ENCODE measurements at places on chromosomes 6 and 20.

GRCh38 chr20:60055740-60056139 lies 97.5 kb downstream of the CDH26 start:
- no peak for DNase-seq

DNA sequence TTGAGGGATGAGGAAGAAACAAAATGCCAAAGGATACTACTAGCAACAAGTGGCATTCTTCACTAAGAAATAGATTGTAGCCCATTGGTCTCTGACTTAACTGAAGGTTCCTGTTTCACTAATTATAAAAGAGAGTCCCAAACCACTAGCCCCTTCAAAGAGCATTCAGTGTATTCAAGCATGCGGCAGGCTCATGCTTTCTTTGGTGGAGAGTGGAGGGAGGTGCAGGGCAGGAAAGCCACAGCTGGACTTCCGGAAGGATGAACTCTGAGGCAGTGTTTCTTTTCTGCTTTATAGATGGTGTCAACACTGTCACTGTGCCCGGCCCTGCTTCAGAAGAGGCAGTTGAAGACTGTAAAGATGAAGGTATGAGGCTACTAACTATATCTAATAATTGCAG lies 636.1 kb downstream of the KIF16B start:
- DNase-seq: no peak

- no peak for DNase-seq
These were observed 140.2 kb upstream of the CARMIL1 start for GRCh38 chr6:25138934-25139415.

GRCh38 chr6:127366282-127367022 lies 23.0 kb upstream of the ECHDC1 start:
- no peak for DNase-seq

GRCh38 chr6:116461932-116462885 lies 1.0 kb downstream of the CALHM6 start:
- DNase-seq: peak; percentile 59

DNA sequence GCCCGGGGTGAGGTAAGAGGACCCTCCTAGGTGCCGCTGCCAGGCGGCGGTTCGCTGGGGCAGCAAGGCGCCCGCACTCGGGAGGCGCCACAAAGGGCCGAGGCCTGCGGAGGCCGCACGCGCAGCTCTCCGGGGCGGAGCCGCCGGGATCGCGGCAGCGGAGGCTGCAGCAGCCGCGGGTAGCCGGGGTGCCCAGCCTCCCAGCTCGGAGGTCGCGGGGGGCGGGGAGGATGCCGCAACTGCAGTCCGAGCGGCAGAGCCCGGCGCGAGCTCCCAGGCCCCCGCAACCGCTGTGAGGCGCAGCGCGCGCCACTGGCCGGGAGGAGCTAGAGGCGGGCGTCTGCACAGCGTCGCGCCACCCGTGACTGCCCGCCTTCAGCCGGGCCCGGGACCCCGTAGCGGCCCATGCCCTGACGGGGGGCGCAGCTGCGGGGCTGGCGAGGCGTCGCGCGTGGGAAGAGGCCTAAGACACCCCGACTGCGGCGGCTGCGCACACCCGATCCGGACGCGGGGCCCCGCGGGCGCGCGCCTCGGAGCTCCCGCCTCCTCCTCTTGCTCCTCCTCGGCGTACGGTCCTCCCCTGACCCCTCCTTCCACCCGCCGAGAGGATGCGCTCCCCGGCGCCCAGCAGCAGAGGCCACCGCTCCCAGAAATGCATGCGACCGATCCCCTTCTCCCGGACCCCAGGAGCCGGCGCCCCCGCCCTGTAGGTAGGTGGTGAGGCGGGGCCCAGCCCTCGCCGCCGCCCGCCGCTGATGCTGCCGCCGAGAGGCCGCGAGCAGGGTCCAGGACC lies at the start of gene NCOA7:
Gene NCOA7, plus strand, starts transcription at position 603 of the 793 bp plus-strand sequence. CDS start 24,395 bp downstream, outside the sequence.
- peak; percentile 73 for DNase-seq

- DNase-seq: no peak
These were observed 140.3 kb upstream of the STMND1 start for GRCh38 chr6:16961577-16961976.

- DNase-seq: no peak
These were observed 152.3 kb upstream of the CDH4 start for GRCh38 chr20:61099806-61100205.

- DNase-seq: no peak
These were observed 65.8 kb upstream of the CD93 start for GRCh38 chr20:23151885-23152284.

DNA sequence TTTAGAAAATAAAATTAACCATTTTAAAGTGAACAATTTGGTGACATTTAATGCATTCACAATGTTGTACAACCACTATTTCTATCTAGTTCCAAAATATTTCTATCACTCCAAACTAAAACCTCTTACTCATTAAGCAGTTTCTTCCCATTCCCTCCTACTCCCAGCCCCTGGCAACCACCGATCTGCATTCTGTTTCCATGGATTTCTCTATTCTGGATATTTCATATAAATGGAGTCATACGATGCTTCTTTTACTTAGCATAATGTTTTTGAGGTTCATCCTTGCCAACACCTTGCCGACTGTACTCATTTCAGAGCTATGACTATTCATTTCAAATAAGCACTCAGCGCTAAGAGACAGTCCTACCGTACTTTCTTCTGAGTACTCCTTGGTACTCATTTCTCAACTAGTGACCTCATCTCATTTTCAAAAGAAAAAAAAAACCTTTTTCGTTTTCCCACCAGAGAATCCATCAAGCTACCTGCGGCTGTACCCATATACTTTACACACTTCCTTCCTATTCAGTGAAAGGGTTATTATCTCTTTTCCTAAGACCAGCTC lies 259.2 kb downstream of the UTRN start:
- no peak for DNase-seq

GRCh38 chr20:44221368-44221954 lies 10.9 kb upstream of the OSER1 start:
- DNase-seq: no peak

DNA sequence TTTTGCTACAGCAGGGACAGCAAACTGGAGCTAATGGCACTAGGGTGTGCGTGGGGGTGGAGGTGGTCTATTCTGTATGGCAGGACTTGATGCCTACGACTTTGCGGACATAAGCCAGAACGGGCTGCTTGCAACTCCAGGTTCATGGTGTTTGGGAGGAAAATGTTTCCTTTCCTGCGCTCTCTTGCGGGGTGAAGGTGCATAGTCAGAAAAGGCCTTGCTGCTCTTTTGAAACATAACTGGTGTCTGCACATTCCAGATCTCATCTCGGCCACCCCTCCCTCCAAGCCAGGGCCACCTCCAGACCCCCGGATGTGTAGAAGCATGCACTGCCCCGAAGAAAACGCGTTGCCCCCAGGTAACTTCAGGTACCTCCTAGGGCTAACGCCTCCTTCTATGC lies 8.1 kb downstream of the FOXA2 start:
- DNase-seq: no peak

GRCh38 chr20:54633374-54634355 lies 158.3 kb downstream of the DOK5 start:
- no peak for DNase-seq

DNA sequence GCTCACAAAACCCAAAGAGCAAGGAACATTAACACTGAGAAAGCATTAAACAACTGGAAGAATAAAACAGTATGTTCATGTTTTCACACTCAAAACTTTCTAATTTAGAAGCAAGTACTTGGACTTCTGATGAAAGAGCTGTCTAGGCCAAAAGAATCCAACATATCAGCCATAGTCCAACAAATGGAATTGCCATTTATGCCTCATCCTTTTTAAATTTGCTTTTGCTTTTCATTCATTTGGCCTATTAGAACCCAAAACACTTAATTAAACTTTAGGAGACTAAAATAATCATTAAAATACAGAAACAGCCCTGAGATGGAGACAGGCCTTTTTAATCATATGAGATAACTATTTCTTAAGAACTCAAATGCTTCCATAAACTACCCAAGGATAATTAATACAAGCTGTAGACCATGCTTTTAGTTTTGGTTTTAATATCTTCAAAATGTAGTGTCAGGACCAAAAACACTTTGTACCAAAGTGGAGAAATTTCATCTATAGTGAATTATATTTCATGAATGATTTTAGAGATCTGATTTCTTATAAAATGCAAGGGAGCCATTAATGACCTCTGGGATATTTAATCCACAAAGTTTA lies 166.5 kb downstream of the KIF6 start:
- DNase-seq: no peak

DNA sequence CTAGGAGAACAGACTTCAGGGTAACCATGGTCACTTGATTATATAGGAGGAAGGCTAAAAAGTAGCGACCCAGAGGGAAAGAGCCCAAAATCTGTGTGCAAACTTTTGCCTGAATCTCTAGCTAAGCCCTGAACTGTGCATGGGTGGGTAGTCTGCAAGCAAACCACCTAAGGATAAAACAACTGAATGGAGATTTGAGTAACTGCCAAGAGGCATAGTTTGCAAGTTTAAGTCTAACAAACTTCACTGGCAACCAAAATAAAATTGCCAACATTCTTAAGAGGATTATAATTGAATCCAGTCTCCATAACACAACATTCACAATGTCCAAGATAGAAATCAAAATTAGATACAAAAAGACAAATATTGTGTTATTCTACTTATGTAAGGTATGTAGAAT lies 192.0 kb upstream of the PLN start:
- no peak for DNase-seq

DNA sequence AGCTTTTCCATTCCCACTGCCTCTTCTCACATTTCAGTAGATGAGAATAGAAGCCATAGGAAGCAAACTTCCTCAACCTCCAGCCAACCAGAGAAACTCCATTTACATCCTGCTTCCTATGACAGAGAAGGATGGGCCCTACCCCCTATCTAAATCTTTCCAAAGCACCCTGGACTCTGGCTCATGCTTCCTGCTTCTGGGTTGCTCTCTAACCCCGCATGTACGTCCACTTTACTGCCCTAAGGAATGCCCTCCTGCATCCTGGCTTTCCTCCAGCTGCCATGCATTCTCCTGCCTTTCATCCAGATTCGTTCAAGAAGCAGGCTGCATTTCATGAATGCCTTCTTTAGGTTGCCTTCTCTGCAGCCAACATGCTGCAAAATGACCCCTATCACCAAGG lies 91.9 kb downstream of the FAM217A start:
- no peak for DNase-seq

DNA sequence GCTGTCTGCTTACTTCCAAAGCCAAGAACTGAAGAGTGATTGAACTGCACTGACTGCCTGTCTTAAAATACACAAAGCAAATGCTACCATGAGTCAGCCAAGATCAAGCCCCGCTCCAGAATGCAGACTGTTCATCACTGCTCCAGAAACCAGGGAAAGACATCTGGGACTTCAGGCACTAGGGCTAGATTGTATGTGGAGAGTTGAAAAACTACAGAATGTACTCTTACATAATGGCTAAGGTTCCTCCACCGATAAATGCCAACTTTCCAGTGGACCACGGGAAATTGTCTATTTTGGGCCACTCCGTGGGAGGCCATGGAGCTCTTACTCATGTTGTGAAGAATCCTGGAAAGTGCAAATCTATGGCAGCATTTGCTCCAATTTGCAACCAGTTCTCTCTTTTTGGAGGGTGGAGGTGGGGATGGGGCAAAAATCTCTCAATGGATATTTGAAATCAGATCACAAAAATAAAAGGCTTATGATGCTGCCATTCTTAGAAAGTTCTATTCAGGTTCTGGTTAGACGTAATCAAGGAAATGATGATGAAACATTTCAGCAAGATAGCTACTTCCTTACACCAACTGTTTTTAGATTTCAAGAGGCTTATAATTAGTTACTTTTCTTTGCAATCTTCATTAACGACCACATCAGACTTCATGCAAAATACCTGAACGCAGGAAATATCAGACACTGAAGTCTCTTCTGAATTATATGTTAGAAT lies 11.8 kb upstream of the CAP2 start:
- DNase-seq: no peak

- DNase-seq: no peak
These were observed 78.0 kb downstream of the VEGFA start for GRCh38 chr6:43847741-43848630.

- no peak for DNase-seq
These were observed 181.0 kb upstream of the RSPO3 start for GRCh38 chr6:126937426-126937825.

DNA sequence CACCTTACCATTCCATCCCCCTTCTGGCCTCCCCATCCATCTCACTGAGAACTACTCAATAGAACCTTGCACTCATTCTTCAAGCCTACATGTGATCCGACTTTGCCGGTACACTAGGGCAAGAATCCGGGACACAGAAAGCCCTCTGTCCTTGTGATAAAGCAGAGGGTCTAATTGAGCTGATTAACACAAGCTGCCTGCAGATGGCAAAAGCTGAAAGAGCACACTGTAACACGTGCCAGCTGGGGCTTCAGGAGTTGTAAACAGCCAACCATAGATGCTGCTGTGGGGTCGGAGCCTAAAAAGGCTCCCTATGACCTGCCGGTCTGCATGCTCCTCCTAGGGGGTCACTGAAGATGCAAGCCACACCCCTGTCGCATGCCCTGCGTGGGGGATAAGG lies 124.1 kb downstream of the RNF144B start:
- no peak for DNase-seq

GRCh38 chr6:122268394-122268793 lies 131.1 kb upstream of the HSF2 start:
- no peak for DNase-seq

GRCh38 chr6:39214846-39215639 lies 14.2 kb downstream of the KCNK5 start:
- DNase-seq: no peak

- no peak for DNase-seq
These were observed 502 bp downstream of the DXO start for GRCh38 chr6:31971279-31971992.

GRCh38 chr6:82415820-82416219 lies 52.2 kb downstream of the TPBG start:
- no peak for DNase-seq

DNA sequence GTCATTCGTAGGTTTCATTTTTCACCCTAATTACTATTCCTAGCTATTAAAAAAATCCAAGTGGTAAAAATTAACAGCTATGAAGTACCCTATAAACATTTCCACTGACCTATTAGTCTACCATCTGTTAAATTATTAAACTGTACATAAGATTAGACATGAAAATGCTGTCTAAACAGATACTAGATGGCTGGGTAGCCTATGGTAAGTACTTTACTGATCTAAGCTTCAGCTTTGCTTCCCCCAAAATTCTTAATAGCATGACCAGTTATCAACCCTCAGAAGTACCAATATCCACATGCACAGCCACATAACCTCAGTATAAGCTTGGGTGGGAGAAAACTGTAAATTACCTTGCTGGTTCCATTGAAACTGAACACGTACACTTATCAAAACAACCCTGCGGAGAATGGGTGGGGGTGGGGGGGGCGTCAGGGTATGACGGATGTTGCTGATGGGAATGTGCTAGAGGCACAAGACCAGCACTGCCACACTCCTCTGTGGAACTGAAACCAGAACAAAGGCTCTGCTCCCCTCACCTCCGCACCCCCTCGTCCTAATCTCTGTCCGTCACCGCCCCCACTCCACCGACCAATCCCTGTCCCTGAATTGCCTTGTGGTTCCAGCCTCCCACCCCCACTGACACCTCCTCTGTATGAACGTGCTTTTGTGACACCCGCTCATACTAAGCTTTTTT lies 45.3 kb downstream of the B4GALT5 start:
- no peak for DNase-seq

Data from left renal pelvis (tissue), 4 donors.